GM03348 (cell line): ENCODE measurements at places on chromosomes 12 and 14.
A peak's percentile ranks its signal among the peaks of the same experiment; 100 is the strongest.

- DNase-seq: peak; percentile 65
Observed at GRCh38 chr14:68952531-68953195, 26.4 kb downstream of the ACTN1 start.

DNA sequence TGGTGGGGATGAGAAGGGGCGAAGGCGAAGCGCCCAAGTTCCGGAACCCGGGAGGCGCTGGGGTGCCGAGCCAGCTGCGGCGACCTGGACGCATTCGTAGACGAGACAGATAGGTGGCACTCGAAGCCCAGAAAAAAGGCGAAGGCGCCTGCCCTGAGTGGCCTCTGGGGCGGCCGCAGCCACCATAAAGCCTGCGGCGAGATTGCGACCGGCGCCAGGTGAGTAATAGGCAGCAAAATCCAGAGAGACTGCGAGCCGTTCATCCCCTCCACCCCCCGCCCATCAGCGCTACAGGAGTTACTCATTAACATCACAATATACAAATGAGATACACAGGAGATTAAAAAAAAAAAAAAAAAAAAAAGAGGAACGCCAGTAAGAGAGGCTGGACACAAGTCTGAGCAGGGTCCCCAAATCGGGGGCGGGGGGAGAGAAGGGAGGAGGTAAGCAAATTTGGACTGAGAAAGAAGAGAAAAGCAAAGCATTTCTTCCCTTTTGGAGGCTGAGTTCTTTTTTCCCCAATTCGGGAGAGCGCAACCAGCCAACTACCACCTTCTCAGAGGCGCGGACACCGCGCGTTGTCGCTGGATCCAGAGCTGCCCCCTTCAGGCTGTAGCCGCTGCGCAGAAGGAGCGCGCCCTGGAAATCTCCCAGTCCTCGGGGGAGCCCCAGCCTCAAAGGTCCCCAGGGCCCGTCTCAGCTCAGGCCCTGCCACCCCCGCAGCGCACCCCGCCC lies 15.7 kb downstream of the TBX3 start:
- peak; percentile 92 for DNase-seq

DNA sequence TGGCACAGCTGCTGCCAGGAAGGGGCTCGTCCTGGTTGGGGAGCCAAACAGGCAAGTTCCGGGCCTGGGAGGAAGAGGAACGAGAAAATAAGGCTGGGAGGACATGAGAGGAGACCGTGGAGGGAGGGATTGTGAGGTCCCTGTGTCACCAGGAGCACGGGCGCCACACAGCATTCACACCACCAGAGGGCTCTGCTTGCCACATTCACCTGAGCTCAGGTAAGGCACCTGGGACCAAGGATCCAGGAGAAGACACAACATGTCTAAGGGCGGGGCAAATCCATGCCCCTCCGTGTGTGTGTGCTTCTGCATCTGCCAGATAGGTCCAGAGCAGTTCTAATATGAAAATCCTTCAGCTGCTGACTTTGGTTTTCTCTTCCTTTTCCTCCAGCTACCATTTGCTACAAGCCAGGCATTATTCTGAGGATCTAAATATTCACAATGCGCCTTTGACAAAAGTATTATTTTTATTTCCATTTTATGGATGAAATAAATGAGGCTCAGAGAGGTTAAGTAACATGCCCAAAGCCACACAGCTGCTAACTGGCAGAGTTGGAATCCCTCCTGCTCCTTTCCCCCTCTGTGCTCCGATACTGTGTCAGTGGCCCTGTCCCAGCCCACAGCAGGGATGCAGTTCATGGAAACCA lies 14.6 kb downstream of the RAPGEF3 start:
- DNase-seq: no peak

DNA sequence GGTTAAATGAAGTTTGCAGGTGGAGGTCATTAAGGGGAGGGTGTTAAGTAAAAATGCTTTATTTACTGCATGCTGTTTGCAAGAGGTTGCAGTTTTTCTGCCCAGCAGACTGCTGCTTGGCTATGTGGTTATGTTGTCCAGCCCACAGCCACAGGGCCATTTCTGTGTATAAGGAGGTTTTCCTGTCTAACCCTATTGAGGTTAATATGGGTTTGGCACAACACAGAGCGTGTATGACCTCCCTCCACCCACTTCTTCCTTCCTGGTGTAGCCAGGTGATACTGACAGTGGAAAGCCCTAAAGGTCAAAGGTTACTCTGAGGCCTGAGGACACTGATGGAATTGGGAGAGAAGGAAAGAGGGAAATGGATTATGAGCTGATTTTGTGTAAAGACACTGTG lies 253.7 kb upstream of the PWP1 start:
- no peak for DNase-seq

GRCh38 chr12:108778053-108778452 lies 46.7 kb upstream of the CORO1C start:
- no peak for DNase-seq

GRCh38 chr14:82510007-82510406 lies 976.4 kb upstream of the SEL1L start:
- DNase-seq: no peak

DNA sequence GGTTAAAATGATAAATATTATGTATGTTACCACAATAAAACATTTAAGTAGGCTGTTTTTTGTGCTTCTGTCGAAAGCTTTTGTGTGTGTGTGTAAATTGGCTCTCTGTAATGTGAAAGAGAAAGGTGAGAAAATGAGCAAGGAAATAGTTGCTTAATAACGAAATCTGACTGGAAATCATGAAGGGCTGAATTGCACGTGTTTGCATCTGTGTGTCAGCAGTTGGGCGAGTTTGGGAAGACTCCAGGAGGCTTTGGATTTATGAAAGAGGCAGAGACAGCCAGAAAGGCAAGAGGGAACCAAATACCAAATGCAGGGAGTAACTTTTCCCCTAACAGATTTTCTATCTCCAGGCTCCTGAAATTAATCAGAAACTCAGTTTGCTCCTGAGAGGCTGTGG lies 47.2 kb upstream of the PLEKHG3 start:
- DNase-seq: peak; percentile 86

- DNase-seq: no peak
Observed at GRCh38 chr14:61372379-61372778, 51.0 kb downstream of the PRKCH start.

GRCh38 chr12:127272864-127273263 lies 994.1 kb upstream of the TMEM132C start:
- DNase-seq: peak; percentile 56

DNA sequence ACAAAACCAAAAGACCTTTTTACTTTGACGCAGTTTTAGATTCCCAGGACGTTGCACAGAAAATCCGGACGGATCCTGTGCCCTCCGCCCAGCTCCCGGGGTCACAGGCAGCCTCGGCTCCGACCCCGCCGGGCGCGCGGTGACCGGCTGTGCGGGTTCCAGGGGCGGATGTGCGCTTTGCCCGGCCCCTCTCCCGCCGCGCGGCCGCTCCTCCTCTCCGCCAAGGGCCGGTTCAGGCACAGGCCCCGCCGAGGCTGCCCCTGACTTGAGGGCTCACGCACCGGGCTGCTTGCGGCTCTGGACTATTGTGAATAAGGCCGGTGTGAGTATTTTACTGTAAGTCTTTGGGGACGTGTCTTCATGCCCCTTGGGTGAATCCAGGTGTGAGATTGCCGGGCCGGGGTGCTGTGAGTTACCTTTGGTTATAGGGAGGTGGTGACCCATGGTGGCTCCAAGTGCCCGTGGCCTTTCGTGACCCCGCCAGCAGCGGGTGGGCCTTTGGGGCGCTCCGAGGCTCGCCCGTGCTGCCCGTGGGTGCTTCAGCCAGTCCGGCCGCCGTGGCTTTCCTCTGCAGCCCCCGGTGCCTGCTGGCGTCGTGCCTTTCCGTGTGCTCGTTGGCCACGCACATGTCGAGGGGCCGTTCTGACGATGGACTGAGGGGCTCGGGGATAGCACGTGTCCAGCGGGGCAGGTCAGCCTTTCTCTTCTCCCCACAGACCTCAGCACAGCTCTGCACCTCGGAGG lies 45.9 kb downstream of the NOC4L start:
- peak; percentile 56 for DNase-seq

DNA sequence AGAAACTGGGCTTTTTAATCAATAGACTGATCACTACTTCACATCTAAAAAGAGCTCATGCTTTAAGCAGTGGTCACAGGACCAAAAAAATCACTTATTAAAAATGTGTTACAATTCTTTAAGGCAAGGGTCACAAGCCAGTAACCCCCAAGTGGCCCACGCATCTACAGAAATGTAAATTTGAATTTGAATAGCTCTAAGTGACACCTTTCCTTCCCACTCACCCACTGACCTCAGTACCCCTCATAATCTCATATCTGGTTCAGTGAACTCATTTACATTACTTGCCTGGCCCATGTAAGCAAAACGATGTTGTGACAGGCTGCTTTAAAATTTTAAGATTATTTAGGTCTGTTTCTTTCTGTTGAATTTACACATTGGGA lies 27.4 kb downstream of the NELL2 start:
- no peak for DNase-seq

DNA sequence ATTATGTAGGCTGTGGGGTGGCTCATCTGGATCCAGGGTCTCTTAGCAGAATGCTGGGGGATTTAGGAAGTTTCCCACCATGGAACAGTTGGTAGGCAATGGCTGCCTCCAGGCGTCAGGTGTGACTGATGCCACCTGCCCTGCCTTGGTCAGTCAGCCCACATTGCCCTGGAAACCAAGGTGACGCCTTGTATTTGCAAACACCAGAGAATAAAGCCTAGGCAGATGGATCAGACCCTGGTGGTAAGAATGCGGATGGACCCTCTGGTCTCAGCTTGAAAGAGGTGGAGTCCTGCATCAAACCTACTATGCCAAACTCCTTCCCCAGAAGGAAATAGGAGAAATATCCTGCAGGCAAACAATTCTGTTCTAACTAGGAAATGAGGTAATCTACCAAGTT lies 38.2 kb downstream of the NCKAP5L start:
- DNase-seq: no peak

- no peak for DNase-seq
Observed at GRCh38 chr12:111438481-111438880, 32.8 kb downstream of the SH2B3 start.

DNA sequence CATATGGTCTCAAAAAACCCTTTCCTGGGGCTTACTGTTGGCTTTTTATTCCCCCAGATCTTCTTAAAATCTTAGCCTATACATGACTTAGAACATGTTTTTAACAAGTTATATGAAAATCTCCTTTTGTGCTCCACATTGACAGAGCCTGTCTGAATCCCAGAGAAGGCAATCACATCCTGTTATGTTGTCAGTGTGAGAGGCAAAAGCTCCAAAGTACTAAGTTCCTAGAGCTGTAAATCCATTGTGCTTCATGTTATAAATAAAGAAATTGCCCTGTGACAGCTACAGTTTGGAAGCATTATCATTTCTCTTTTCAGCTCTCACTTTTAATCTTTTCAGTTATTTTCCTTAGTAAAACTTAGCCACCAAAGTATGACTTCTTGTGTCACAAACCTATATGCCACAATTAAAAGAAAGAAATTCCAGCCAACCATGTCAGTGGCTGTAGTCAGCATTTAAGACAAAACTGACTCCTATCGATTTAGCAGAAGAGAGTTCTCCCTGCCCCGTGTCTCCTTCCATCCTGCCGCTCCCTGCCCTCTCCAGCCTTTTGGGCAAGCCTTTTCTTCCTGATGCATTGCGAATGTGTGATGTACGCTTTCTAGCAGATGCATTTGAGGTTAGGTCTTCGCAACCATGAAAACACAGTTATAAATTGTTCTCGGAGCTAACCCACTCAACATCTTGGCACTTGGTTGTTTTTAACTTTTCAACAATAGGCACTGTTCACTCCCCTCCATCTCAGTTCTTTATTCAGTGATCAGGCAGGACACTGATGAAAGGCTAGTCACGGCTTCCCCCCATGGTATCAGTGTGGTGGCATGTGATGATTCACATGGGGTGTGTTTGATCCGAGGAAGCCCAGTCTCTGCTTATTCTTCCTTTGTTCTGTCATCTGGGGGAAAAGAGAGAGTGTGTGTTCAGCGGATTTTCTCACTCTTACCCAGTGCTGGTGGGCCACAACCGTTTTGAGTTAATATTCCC lies 143.5 kb downstream of the SSPN start:
- peak; percentile 46 for DNase-seq

DNA sequence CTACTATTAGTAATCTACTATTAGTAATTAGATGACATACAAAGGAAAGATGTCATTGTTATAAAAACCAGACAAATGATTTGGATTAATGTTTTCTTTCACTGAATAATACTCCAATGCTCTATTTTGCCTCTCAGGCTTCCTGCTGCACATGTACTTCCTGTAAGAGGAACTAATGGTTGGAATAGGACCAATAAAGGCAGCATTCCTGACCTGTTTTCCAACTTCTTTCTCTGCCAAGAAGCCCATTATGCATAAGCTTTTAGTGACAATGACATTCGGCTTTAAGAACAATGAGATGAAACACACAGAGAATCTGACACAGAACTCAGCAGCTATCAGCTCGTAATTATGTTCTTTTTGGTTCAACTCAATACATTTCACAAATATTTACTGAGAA lies 5.2 kb upstream of the C12orf56 start:
- DNase-seq: no peak

- no peak for DNase-seq
Observed at GRCh38 chr12:130948136-130948535, 5.6 kb upstream of the ADGRD1 start.

DNA sequence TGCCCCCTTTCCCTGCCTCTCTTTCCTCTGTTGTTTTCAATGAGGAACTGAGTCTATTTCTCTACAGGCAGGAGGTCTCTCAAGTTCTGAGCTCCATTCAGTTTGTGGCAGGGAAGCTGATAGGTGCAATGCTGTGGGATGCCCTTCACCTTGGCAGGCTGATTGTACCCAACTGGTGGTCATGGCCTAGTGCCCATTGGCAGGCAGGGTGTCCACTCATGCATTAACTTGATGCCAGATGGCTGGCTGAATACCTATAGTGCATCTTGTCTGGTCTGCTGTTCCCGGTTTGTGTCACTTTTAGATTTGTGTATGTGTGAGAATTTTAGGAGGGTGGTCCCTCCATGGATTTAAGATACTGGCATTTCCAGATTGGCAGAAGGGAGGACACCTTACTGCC lies 20.0 kb upstream of the ITGA5 start:
- no peak for DNase-seq
